HuH-7 (cell line): ENCODE measurements at places on chromosomes 12 and 14.

DNA sequence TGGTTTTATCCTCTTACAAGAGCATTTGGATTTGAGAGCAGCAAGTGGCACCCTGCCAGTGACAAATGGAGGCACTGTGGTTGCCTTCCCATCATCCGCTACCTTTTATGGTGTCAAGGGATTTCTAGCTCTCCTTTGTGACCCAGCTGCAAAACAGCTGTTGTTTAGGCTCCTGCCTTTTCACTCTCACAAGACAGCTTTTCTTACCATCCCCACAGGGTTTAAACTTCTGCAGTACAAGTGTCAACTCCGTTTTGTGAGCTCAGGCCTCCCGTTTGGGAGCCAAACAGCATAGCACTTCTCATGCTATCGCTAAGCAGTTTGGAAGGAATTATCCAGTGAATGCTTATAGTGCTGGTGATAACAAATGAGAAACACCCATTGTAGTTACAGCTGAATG, 331.4 kb downstream of the TMTC2 start:
- DNase-seq: no peak

- DNase-seq: no peak
Observed at GRCh38 chr12:76259660-76260389, 88.4 kb downstream of the BBS10 start.

DNA sequence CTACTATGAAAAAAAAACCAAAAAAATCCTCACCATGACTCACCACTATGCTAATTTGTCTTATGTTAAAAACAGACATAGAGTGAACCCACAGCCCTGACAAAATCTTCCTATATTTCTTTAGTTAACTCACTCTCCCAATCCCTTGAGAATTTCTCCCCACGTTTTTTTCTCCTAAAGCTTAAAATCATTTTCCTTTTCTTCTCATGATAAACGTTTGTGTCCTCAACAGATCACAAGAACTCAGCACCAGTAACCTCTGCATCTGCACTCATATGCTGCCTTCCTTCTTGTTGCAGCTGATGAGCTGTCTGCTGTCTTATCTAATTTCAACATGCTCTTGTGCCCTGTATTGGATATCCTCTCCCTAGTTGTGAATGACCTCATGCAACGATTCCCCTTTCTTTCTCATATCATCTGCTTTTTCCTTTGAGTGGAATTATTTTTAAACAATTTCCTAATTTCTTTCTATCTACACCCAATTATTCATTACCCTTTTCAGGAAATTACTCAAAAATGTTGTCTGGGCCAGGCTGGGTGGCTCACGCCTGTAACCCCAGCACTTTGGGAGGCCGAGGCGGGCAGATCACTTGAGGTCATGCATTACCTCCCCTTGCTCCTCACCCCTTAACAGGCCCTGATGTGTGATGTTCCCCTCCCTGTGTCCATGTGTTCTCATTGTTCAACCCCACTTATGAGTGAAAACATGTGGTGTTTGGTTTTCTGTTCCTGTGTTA, 427.5 kb upstream of the MGAT4C start:
- DNase-seq: no peak

DNA sequence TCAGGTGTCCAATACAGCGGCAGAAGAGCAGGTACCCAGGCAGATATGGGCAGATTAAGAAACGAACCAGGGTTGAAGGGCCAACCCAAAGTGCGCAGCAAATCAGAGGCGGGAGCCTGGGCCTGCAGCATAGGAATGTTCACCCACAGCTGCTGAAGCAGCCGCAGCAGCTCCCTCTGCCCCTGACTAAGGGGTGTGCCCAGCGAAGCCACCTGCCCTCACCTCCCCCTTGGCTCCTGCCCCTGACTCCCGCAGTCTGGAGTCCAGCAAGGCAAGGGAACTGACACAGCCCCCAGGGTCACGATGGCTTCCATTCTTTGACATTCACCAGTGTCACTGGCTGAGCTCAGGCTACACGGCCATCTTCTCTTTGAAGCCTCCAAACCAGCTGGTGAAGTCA, 27.3 kb upstream of the ZFP36L1 start:
- DNase-seq: no peak

- DNase-seq: no peak
Observed at GRCh38 chr12:80714846-80715245, 1.9 kb upstream of the MYF5 start.

DNA sequence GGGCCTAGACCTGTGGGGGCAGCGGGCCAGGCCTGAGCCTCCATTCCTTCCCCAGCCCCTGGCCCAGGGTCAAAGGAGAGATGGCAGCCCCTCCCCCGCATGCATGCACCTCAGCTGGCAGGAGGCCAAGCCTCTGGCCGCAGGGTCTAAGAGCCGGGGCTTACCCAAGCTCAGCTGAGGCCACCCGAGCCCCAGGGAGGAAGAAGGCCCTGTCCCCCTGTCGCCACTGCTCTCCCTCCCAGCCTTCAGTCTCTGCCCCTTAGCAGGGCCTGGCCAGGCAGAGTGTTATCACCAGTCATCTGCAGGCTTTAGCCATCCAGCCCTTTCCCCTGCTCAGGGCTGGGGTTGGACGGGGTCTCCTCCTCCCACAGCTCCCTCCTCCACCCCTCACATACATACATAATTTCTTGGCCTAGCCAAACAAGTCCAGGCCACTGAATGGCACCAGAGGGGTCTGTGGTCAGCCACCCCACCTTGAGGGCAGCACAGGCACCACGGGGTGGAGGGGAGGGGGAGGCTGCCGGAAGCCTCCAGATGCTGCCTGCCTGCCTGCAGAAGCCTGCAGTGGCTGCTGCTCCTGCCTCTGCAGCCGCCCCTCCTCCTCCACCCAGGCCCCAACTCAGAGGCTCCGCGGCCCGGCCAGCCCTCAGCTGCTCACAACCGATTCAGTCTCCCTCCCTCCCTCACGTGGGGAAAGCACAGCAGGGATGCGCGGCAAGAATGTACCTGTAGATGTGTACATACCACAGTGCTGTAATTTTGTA, 22.8 kb downstream of the RAB35 start:
- no peak for DNase-seq

GRCh38 chr12:108700833-108701541, 30.3 kb downstream of the CORO1C start:
- no peak for DNase-seq

- DNase-seq: no peak
Observed at GRCh38 chr14:22478247-22478646, 110.8 kb downstream of the DAD1 start.

DNA sequence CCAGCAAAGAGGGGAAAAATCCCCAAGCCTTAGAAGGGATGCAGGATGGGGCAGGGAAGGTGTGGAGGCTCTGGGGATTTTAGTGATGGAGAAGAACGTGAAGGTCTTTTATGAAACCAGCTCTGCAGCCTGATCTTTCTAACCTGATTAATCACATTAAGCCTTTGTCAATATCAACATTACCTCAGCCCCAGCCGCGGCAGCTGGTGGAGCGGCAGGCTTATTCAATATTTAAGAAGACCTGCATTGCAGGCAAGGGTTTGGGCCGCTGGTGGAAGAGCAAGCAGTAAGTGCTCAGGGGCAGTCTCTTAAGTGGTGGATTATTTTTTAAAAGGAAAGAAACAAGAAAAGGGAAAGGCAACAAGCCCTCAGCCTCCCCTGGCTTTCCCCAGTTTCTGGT, 16.6 kb downstream of the RPH3A start:
- DNase-seq: no peak

GRCh38 chr14:36373982-36374673, 53.7 kb upstream of the MBIP start:
- DNase-seq: peak; percentile 28

DNA sequence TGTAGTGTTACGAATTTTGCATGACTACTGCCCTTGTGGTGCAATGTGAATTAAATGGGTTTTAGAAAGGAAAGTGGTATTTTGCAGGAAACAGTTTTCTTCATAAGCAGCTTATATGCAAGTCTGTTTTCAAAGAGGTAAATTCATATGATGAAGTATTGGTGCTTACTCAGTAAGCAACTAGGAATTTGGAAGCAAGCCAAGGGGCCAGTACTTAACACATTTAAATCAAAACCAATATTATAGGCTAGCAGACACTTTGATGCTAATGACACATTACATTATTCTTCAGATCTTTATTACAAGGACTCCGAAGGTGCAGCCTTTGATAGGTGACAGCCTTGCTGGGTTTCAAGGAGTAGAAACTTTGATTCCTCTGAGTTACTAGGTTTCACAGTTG, 23.1 kb downstream of the MGAT4C start:
- no peak for DNase-seq

DNA sequence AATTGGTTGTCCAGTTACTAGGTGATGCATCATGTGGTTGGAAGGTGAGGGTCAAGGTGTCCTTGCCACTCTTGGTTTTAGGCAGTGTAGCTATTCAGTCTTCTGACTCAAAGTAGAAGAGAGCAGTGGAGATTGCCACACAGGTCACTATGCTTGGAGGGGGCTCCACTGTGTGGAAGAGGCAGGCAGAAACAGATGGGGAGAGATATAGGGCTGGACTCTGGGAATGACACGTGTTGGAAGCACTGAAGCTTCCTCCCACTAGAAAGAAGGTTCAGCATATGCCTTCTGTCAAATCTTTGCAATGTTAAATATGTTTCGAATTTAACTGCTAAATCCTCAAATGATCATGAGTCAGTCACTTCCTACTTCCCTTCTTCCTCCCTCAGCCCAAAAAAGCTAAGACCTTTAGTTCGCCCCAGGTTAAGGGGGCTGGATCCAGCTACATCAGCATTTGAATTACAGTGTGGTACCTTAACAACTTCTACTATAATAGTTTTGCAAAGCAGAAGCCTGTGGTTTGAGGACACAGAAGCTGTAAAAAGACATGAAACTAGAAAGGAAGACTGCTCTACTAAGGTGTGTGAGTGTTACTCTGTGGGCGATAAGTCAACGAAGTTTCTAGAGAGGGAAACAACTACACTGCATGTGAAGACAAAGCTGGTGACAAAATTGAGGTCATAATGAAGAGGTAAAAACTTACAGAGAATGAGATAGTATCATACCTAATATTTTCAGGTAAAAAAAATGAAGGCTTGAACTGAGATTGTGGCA, 228.0 kb downstream of the NELL2 start:
- no peak for DNase-seq

DNA sequence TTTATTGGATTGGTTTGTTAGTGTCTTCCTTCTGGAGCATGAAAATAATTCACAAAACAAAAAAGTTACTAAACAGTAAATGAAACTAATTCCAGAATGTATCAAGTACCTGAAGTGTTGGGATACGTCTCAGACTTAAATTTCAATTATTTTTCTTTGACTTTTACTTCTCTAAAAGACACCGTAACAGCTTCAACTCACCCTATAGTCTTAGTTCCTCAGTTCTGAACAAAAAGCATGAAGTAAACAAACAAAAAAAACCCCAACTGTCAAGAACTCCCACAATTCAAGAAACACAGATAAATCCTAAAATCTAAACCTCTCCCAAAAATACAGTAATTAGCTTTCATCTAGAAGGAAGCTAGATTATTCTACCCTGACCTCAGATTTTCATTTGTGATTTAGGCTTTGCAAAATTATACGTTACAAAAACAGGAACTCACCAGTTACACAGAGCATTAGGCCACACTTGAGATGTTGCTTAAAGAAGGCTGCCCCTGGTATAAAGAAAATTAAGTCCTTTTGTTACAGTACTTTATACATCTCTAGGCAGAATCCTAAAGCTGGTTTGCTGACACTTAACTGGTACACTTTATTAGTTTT, 10.2 kb downstream of the HEATR5A start:
- DNase-seq: no peak

- peak; percentile 35 for DNase-seq
Observed at GRCh38 chr14:95255487-95255886, 64.2 kb downstream of the CLMN start.

- DNase-seq: no peak
Observed at GRCh38 chr14:99737956-99738667, 54.0 kb downstream of the CYP46A1 start.

GRCh38 chr12:121595520-121595919, 14.7 kb upstream of the KDM2B start:
- no peak for DNase-seq

DNA sequence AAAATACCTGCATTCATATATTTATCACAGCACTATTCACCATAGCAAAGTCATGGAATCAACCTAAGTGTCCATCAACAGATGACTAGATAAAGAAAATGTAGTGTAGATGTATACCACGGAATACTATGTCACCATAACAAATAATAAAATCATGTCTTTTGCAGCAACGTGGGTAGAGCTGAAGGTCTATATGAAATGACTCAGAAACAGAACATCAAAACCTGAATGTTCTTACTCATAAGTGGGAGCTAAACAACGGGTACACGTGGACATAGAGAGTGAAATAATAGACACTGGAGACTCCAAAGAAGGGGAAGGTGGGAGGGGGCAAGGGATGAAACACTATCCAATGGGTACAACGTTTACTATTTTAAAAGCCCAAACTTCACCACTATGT, 37.9 kb downstream of the SLC38A1 start:
- no peak for DNase-seq

GRCh38 chr12:45575823-45576475, 153.6 kb upstream of the ARID2 start:
- DNase-seq: no peak

DNA sequence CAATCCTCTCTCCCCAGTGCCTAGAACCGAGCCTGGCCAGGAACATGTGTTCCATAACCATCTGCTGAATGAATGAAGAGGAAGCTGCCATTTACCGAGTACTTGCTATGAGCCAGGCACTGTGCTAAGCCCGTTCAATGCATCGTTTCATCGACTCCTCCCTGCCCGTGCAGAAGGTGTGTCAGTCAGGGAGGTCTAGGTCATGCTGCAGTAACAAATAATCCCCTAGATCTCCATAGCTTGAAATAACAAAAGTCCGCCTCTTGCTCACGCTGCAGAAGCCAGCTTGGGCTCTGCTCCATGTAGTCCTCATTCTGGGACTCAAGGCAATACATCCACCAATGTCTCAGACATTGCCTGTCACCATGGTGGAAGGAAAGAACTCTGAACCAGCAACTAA, 101.3 kb downstream of the SCARB1 start:
- no peak for DNase-seq

- no peak for DNase-seq
Observed at GRCh38 chr12:91973813-91974212, 171.8 kb downstream of the BTG1 start.

DNA sequence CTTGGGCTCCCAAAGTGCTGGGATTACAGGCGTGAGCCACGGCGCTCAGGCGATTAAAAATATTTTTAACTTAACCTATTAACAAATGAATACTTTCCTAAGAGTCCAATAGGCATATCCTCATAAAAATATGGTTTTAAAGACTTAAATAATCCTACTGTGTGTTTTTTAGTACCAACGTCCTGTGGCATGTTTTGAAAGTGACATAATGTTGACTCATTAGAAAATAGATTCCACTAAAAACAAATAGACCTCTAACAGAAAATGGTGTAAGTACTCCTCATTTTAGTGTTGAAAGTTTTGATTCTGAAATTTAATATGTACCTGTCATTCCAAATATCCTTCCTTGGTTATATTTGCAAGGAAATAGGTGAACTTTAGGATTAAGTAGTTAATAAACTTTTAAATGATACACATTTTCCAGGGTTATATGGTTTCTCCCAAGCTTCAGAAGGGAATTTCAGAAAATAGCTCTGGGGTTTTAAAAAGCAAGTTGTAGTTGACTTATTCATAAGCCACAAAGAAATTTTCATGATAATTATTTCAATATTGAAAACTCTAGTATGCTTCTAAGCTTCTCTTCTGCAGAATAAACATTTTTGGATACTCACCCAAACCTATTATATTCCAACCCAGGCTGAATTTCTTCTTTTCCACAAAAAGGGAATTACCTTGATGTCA, 12.1 kb upstream of the LUM start:
- no peak for DNase-seq
